ENCODE measurements at places on chromosomes 2 and 18. TPM values are rescaled to one million over a fixed set of nuclear protein-coding genes. Genes with fewer than 3 reads are reported as not detected.
A peak's percentile ranks its signal among the peaks of the same experiment; 100 is the strongest.

DNA sequence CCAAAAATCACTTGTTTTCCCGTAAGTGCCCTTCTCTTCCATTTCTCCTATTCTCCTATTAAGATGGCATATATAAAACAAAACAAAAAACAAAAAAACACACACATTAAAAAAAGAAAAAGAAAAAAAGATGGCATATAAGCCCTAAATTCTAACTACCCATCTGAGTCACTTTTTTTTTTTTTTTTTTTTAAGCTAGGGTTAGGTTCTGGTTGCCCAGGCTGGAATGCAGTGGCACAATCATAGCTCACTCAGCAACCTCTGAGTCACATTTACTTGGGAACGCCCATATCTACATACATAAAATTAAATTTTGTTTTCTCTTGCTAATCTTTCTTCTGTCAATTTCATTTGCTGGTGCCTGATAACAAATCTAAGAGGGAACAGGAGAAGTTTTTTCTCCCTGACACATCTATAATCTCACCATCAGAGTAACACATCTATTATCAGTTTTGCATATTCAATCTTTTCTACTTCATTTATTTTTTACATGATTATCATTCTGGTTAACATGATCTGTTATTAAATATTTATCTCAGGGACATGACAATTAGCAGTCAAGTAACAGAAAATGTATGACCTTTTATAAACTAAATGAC lies 52.1 kb downstream of the EEF1B2 start:
- H3K36me3 ChIP-seq = no peaks in the 10 kb centered on the region
- H3K27ac ChIP-seq = no peak overlapping the region
- H3K4me3 ChIP-seq = no peak overlapping the region
- no peaks in the 10 kb centered on the region for H3K4me1 ChIP-seq

- H3K4me3 ChIP-seq = no peak overlapping the region
- H3K36me3 ChIP-seq = no peaks in the 10 kb centered on the region
- H3K27me3 ChIP-seq = no peaks in the 10 kb centered on the region
- no peak overlapping the region for H3K27ac ChIP-seq
These were observed 30.3 kb downstream of the KIF1A start for GRCh38 chr2:240789501-240790369.

GRCh38 chr2:67792191-67792590 lies 270.6 kb downstream of the C1D start:
- DNase-seq = no peak
- no peaks in the 10 kb centered on the region for H3K4me1 ChIP-seq
- H3K36me3 ChIP-seq = no peaks in the 10 kb centered on the region

GRCh38 chr2:8580316-8581233 lies 101.3 kb upstream of the ID2 start:
- DNase-seq = peak; percentile 25
- peak overlapping the region; percentile 44 for H3K27ac ChIP-seq
- no peak overlapping the region for H3K4me3 ChIP-seq
- no peaks in the 10 kb centered on the region for H3K36me3 ChIP-seq
- peaks cover 22% of the 10 kb centered on the region for H3K27me3 ChIP-seq

GRCh38 chr2:207483477-207483876 lies 46.3 kb upstream of the CREB1 start:
- no peak overlapping the region for H3K4me3 ChIP-seq
- H3K27me3 ChIP-seq = no peaks in the 10 kb centered on the region
- DNase-seq = no peak
- no peak overlapping the region for H3K27ac ChIP-seq
- H3K36me3 ChIP-seq = no peaks in the 10 kb centered on the region

The VPS54 gene
- total RNA-seq = 7.0 TPM

GRCh38 chr18:2840521-2840920 lies 6.3 kb upstream of the EMILIN2 start:
- no peak overlapping the region for H3K27ac ChIP-seq
- H3K27me3 ChIP-seq = peaks cover 2% of the 10 kb centered on the region
- no peak for DNase-seq
- H3K36me3 ChIP-seq = no peaks in the 10 kb centered on the region
- H3K4me3 ChIP-seq = no peak overlapping the region

The TMEM247 gene
- total RNA-seq = not detected
